Central memory CD4-positive, alpha-beta T cell (primary cell): ENCODE measurements at places on chromosomes 12 and 14.

- no peak for DNase-seq
These were observed 5.5 kb upstream of the OAS1 start for GRCh38 chr12:112901271-112901670.

DNA sequence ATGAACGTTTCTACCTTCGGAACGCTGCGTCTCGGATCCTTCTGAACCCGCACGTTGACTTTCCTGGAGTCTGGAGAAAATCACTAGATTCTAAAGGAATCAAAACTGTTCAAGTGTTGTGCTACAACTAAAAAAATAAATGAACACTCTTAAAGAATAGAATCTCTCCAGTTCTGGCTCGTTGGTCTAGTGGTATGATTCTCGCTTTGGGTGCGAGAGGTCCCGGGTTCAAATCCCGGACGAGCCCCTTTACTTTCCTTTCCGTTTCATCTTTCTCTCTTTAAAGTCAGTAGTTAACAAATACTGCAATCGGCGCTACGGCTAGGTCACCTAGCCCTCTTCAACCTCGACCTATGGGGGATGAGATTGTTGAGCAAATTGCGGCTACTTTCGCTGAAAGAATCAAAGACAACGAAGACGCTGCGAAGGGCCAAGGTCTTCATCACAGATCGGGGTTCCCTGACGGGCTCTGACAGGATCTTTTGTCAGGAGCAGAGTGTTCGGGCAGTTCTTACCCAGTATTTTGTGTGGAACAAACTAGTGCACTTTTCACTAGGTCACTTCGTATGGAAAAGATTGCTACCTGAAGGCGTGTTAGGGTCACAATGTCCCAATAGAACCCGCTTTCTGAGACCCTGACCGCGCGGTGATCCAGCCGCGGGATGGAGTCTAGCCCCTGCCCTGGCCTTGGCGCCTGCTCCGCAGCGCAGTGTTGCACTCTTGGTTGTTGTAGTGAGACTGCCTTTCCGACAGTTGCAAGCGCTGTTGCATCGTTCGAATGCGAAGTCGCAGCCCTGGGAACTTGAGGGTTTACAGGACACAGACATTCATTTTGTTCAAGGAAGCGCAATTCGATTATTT, 8.4 kb downstream of the OR6S1 start:
- DNase-seq: peak; percentile 65

GRCh38 chr14:20811986-20812975, 9.6 kb upstream of the RNASE1 start:
- DNase-seq: no peak

DNA sequence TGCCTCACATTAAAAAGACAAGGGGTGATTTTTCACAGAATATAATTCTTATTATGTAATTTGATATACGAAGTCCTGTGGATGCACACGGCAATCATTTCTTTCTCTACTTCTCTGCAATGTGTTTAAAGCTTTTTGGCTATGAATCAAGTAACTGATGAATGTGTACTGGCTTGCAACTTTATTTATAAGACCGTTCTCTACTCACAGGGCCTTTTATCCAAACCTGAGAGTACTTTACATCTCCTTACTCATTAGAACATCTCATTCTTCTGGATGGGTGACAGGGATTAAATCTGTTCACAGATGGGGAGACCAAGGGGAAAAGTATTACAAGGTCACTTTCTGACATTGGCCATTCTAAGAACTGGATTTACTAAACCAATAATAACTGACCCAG, 215.8 kb upstream of the DIO2 start:
- DNase-seq: no peak

- DNase-seq: no peak
These were observed 965 bp downstream of the KRT73 start for GRCh38 chr12:52617403-52617785.

GRCh38 chr12:13178568-13179210, 17.8 kb upstream of the EMP1 start:
- DNase-seq: no peak

DNA sequence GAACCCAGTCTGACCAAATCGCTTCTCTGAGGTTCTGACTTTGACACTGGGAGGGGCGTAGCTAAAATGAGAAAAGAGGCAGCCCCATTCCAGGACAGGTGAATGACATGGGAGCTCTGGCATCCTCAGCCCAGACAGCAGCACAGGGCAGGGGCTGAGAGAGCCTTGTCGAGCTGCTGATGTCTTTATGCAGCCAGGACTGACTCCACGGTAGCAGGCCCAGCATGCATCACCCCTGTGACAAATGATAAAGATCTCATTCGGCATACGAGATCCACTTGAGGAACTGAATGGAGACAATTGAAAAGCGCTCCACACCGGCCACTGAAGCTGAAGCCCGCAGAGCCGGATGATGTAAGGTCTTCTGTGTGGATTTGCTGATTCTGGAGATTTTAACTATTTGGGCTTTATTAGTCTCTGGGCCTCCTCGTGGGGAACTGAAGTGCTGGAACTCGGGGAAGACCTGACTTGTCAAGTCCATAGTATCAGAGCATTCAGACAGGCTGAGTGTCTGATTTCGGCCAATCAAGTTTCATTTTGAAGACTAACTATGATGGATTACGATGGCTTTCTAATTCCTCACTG, 56.9 kb upstream of the MAP1LC3B2 start:
- no peak for DNase-seq

DNA sequence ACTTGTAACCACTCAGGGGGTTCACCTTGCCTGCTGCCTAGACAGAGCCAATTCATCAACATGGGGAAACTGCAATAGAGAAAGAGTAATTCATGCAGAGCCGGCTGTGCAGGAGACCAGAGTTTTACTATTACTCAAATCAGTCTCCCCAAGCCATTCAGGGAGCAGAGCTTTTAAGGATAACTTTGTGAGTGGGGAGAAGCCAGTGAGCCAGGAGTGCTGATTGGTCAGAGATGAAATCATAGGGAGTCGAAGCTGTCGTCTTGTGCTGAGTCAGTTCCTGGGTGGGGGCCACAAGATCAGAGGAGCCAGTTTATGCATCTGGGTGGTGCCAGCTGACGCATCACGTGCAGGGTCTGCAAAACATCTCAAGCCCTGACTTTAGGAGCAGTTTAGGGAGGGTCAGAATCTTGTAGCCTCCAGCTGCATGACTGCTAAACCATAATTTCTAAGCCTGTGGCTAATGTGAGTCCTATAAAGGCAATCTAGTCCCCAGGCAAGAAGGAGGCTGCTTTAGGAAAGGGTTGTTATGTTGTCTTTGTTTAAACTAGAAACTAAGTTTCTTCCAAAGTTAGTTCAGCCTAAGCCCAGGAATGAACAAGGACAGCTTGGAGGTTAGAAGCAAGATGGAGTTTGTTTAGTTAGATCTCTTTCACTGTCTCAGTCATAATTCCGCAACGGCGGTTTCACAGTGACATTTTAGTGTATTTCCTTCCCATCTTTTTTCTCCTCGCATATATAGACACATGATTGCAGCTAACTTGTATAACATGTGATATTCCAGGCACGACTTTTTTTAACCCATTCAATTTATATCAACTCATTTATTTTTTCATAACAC, 68.9 kb upstream of the NCOR2 start:
- peak; percentile 19 for DNase-seq

- no peak for DNase-seq
These were observed 5.4 kb downstream of the RAPGEF3 start for GRCh38 chr12:47753021-47754001.
